ENCODE measurements at places on chromosomes 2 and 18.
A peak's percentile ranks its signal among the peaks of the same experiment; 100 is the strongest.

DNA sequence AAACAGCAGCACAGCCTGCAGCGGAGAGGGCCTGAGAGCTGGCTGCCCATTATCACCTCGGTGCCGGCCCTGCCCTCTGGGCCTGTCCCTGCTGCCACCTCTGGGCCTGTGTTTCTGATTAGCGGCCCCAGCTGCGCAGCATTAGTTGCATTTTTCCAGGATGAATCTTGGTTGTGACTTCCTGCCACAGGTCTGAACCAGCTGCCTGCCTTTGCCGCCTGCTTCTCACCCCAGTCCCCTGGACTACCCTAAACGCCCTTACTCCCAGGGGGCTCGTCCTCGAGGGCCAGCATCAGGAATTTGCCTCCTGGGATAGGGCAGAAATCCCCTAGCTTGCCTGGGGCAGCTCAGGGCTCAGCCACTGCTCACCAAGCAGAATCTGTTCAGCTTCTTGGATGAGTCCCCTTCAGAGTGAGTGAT lies 342.8 kb downstream of the DYSF start:
- DNase-seq, result peak; percentile 85

DNA sequence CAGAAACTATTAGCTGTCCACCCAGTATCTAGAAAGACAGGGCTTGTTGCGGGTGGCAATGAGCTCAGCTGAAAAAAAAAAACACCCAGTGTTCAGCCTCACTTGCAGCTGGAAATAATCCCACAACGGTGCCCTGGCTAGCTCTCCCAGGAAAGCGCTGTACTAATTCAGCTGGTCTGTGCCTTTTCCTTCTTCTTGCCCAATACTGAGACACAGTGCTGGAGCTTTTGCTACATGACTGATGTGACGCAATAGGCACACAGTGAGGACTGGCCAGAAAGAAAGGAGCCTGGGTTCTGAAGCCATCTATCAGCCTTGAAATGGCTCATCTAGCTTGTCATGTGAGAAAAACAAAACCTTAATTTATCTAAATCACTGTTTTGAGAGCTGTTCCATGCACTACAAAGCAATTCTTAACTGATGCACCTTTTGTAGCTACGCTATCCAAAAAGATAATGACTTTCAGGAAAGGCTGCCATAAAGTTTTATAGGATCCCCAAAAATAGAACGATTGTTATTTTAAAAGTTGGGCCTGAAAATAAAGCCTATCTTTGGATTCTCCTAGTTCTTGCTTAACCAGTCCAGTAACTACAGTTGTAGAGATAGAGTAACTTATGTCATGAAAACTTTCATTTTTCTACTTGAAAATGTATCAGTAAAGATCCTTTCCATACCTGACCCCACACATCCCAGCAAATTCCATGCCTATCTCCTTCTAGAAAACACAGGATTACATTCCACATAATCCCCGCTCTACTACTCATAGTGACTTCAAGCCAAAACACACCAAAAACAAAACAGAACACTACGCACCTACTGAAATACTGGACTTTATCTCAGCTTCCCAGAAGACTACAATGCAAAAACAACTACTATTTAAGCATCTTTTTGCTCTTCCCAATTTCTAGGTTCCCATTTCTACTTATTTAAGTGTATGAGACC lies 15.9 kb downstream of the KIDINS220 start:
- DNase-seq, result peak; percentile 91

DNA sequence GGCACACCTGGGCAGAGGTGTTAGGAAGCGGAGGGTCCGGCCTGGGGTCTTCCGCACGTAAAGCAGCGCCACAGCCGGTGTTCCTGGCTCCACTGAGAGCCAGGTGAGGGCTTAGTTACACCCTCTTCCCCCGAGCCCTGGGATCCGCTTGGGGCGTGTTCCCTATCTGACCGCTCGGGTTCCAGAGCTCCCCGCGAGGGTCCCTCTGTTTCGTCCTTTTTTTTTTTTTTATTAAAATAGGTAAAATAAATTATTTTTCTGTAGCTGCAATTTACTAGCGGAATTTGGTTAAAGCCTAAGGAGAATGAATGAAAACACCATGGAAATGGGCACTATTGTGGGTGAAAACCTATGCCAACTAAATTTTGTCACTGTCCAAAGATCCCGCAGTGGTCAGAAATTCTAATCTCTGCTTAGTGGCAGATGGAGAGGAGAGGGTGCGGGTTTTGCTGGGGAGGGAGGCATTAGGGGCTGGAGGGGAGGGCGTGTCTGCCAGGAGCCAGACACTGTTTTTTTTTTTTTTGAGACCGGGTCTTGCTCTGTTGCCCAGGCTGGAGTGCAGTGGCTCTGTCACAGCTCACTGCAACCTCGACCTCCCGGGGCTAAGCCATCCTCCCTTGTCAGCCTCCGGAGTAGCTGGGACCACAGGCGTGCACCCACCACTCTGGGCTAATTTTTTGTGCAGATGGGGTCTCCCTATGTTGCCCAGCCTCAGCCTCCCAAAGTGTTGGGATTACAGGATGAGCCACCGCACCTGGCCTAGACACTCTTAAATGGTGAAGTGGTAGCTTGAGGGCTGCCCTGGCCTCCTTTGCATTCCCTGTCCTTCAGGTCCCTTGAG lies 834 bp downstream of the PDCL3 start:
- no peak for DNase-seq

GRCh38 chr2:159155320-159155719 lies 131.2 kb downstream of the WDSUB1 start:
- no peak for DNase-seq

DNA sequence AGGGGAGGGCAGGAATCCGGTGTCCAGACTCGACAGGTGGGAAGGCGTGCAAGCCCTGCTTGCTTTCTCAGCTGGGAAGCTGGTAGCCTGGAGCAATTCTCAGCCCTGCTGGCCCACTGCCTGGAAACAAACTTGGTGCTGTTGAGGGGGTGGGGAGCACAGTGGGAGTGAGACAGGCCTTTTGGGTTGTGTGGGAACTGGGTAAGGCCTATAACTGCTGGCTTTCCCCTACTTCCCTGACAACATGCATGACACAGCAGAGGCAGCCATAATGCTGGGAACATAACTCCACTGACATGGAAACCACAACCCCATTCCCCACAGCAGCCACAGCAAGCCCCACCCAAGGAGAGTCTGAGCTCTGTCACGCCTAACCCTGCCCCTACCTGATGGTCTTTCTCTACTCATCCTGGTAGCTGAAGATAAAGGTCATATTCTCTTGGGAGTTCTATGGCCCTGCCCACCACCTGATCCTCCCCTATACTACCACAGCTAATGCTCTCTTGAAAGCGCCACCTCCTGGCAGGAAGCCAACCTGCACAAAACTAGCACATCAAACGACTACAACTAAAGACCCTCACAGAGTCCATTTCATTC lies 122.9 kb upstream of the ACVR1C start:
- peak; percentile 32 for DNase-seq

GRCh38 chr2:20465716-20466394 lies 19.0 kb downstream of the RHOB start:
- no peak for DNase-seq

DNA sequence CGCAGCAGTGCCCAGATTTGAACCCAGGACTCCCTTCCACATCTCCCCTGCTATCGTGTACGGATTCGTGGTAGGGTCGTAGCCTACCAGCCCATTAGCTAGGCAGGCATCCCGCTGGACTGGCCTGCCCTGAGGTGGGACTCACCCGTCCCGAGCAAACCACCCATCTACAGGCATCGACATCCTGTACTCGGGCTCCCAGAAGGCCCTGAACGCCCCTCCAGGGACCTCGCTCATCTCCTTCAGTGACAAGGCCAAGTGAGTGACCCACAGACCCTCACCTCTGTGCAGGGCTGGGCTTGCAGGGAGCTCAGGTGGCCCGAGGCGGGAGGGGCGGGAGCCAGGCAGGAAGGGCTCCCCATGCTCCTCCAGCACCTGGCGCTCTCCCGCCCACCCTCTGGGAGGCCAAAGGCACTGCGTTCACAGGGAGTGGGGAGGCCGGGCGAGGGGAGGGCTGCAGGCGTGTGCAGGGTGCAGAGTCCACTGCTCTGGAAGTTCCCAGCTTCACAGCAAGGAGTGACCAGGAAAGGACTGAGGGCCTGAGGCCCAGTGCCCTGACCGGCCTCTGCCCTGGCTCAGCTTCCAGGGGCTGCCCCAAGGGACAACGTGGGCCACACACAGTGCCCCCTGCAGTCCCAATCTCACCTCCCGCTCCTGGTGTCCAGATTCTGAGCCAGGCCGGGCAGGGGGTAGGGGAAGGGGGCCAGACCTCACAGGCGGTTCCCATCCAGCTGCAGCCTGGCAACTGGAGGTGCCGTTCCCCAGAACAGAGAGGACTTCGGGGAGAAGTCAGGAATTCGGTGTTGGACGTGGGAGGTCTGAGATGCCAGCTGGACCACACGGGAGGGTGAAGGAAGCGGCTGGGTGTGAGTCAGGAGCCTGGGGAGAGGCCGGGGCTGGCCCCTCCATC lies 5.4 kb downstream of the AGXT start:
- no peak for DNase-seq

DNA sequence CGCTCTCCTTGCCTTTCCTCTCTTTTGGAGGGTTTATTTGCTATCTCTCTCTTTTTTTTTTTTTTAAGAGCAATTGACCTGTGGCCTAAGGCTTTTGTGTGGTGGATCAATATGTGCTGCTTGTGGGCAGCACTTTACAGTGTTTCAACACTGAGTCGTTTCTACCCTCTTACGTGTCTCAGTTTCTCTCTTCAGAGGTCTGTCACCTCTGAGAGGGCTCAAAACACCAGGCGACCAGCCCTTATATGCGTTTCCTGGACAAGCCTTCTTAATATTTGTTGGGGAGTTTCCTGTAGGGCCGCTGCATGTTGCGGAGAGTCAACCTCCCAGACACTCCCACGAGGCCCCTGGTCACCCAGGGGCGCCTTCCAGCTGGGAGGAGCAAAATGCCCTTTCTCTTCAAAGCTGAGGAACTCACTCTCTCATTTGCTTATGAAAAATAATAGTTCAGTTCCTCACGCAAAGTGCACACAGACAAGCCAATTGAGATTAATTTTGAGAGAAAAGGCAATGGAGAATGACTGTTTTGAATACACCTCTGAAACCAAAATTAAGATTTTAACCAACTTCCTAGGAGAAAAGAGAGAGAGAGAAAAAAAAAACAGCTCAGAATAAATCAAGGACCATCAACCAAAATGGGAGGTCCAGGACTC lies 96.3 kb upstream of the B3GNT2 start:
- DNase-seq, result no peak

GRCh38 chr18:61845197-61845596 lies 47.6 kb downstream of the RNF152 start:
- no peak for DNase-seq

DNA sequence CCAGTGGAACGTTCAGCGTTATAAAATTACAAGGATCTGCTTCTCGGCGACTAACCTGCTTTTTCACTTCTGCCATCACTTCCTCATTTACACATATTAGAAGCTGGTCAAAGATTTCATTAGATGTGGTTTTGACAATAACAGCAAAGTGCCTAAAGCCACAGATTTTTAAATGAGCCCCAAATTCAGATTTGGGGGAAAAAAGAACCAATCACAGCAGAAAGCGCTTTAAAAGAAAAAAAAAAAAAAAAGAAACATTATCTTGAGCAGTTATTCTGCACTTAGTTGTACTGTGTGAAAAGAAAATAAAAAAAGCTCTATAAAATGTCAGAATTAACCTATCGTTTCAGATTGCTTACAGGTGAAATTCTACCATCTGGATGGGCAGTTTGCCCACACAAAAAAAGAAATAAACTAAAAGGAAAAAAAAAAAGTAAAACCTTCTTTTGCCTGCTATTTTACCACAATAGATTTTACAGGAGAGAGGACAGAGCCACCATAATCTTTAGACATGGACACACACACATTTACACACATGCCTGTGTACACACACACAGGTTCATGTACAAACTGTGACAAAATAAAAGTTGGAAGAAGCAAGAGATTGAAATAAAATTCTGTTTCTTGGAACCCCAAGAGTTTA lies 167.2 kb downstream of the TCF4 start:
- no peak for DNase-seq

DNA sequence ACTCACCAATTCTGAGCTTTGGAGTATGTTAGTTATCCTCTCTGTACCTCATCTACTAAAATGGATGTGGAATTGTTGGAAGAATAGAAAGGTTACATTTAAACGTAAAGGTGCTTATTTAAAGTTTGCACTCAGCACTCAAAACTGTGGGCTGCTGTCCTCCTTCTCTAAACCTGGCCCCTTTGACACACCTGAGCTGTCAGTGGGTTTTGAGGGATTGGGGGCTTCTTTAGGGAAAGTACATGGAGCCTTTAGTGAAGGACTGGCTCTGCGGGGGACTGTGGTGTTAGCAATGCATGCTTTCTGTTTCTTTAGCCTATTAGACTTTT lies 47.2 kb downstream of the TET3 start:
- DNase-seq, result no peak

GRCh38 chr18:44197832-44198611 lies 482.7 kb upstream of the SETBP1 start:
- no peak for DNase-seq

DNA sequence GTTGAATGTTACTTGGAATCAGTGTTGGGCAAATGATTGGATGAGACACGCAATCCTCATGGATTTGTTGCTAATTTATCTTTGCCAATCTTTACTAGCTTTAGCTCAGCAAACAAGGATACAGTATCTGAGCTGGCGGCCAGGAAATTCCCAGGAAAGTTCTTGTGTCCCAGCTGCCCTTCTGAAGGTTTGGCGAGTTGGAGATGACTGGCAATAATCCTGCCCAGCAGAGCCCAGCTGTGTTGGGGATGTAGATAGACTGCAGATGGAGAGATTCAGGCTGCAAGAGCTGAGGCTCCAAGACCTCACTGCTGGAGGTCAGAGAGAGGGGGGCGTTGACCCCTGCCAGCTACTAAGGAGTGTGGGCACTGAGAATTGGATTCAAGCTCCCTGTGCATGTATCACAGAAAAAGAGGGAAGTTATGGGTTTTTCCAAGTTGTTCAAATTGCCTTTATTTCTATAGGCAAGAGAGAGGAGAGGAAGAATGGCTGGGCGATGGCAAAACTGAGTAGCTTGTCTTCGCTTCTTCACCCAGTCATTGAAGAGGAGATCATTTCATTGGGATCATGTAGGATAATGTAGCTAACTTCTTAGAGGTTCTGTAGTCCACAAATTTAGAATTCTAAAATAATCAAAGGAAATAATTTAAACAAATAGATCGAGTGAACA lies 506.8 kb upstream of the LRATD1 start:
- DNase-seq, result no peak

- DNase-seq, result no peak
These were observed 19.9 kb upstream of the ENOSF1 start for GRCh38 chr18:732371-732770.

DNA sequence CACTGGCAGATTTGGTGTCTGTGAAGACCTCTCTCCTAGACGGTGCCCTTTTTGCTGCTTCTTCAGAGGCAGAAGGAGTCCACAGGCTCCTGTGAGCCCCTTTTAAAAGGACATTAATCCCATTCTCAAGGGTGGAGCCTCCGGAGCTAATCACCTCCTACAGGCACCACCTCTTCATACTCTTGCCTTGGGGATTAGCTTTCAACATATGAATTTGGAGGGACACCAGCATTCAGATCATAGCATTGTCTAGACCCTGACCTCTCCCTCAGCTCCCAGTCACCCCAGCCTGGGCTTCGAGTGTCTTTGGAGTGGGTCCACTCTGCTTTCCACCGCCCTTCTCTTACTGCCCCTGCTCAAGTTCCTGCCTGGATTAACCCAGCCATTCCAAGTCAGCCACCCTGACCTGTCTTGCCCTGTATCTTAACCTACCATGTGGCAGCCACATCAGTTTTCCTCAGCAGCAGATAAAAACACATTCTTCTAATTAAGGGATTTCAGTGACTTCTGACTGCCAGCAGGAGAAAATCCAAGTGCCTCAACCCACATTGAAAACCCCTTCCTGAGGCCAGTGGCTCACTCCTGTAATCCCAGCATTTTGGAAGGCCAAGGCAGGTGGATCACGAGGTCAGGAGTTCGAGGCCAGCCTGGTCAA lies 6.1 kb upstream of the NCL start:
- peak; percentile 31 for DNase-seq

GRCh38 chr2:98412751-98413458 lies 31.8 kb upstream of the INPP4A start:
- DNase-seq, result peak; percentile 48
